Bladder microvascular endothelial cell (primary cell): ENCODE measurements at places on chromosomes 2 and 18. TPM values are rescaled to one million over a fixed set of nuclear protein-coding genes. Genes with fewer than 3 reads are reported as not detected.

KLHL29 gene
- total RNA-seq: 1.3 and 6.5 TPM in 2 replicates

ABI2 gene
- 13.9 and 31.5 TPM in 2 replicates for total RNA-seq

LYPD6 gene
- total RNA-seq: 1.5 and 15.9 TPM in 2 replicates

SKA1 gene
- total RNA-seq: 5.6 and 10.7 TPM in 2 replicates

PRKAG3 gene
- total RNA-seq: not detected in 2 replicates

UGT1A5 gene
- not detected in 2 replicates for total RNA-seq

ECEL1 gene
- total RNA-seq: not detected in 2 replicates

SIX2 gene
- under 0.01 TPM in 1 of 2 replicates, not detected in the other for total RNA-seq

TLK1 gene
- 8.3 and 31.9 TPM in 2 replicates for total RNA-seq

SCYGR5 gene
- total RNA-seq: not detected in 2 replicates

RAB17 gene
- 0.97 and 6.8 TPM in 2 replicates for total RNA-seq

GLI2 gene
- under 0.01 TPM in 1 of 2 replicates, not detected in the other for total RNA-seq

LIMS2 gene
- total RNA-seq: 11.2 and 20.9 TPM in 2 replicates

GREB1 gene
- total RNA-seq: 0.06 TPM in 1 of 2 replicates, not detected in the other

CLEC4F gene
- total RNA-seq: 0.13 and 0.16 TPM in 2 replicates

ZEB2 gene
- 3.4 and 9.8 TPM in 2 replicates for total RNA-seq

CCT7 gene
- 323 and 385 TPM in 2 replicates for total RNA-seq

ST6GAL2 gene
- 0.25 TPM in 1 of 2 replicates, not detected in the other for total RNA-seq

RTP5 gene
- not detected in 2 replicates for total RNA-seq

ABCG5 gene
- total RNA-seq: not detected in 2 replicates

RGPD8 gene
- total RNA-seq: 5.2 and 17.9 TPM in 2 replicates

CNTNAP5 gene
- total RNA-seq: under 0.01 TPM in 1 of 2 replicates, not detected in the other

TRIM54 gene
- 3.1 TPM in 1 of 2 replicates, not detected in the other for total RNA-seq

ZNF385B gene
- not detected in 2 replicates for total RNA-seq

TEX44 gene
- not detected in 2 replicates for total RNA-seq

MREG gene
- 1.9 and 3.0 TPM in 2 replicates for total RNA-seq

AQP12B gene
- not detected in 2 replicates for total RNA-seq

ALS2 gene
- total RNA-seq: 19.3 and 47.9 TPM in 2 replicates

CD8B2 gene
- total RNA-seq: not detected in 2 replicates

CYP27A1 gene
- 5.5 and 23.7 TPM in 2 replicates for total RNA-seq

ABCB11 gene
- under 0.01 TPM in 2 replicates for total RNA-seq

SAP130 gene
- 2.3 and 5.6 TPM in 2 replicates for total RNA-seq

MTIF2 gene
- 22.5 and 32.6 TPM in 2 replicates for total RNA-seq

SCYGR4 gene
- total RNA-seq: not detected in 2 replicates

USP14 gene
- total RNA-seq: 14.2 and 63.6 TPM in 2 replicates

NPAS2 gene
- total RNA-seq: 1.1 and 19.3 TPM in 2 replicates

OSBPL6 gene
- 0.65 and 13.4 TPM in 2 replicates for total RNA-seq

ANKMY1 gene
- 2.4 and 9.1 TPM in 2 replicates for total RNA-seq

HSPD1 gene
- total RNA-seq: 126 and 196 TPM in 2 replicates

PPM1B gene
- 13.8 and 39.1 TPM in 2 replicates for total RNA-seq

DNAJC5G gene
- total RNA-seq: 0.16 and 4.4 TPM in 2 replicates

PKDCC gene
- 0.81 and 5.2 TPM in 2 replicates for total RNA-seq

MAP3K19 gene
- total RNA-seq: not detected in 2 replicates

ANKRD44 gene
- total RNA-seq: 3.6 and 5.7 TPM in 2 replicates

PCARE gene
- total RNA-seq: not detected in 2 replicates

CAPN14 gene
- total RNA-seq: under 0.01 and 0.13 TPM in 2 replicates

CAVIN2 gene
- total RNA-seq: 170 and 293 TPM in 2 replicates

DSG2 gene
- 3.4 and 5.9 TPM in 2 replicates for total RNA-seq

PLEKHM3 gene
- total RNA-seq: 7.9 and 13.7 TPM in 2 replicates

GPC1 gene
- 7.1 and 13.8 TPM in 2 replicates for total RNA-seq

PDE1A gene
- 0.16 and 1.1 TPM in 2 replicates for total RNA-seq

TACR1 gene
- not detected in 2 replicates for total RNA-seq

CYBRD1 gene
- total RNA-seq: 22.2 and 28.8 TPM in 2 replicates

TUBA4B gene
- total RNA-seq: not detected in 2 replicates

GKN1 gene
- not detected in 2 replicates for total RNA-seq

ACVR1C gene
- total RNA-seq: under 0.01 TPM in 1 of 2 replicates, not detected in the other

DPYSL5 gene
- not detected in 2 replicates for total RNA-seq
